ENCODE measurements at places on chromosomes 4 and X.

GRCh38 chrX:97790850-97791249 lies 907.1 kb downstream of the RPA4 start:
- no peak for DNase-seq

DNA sequence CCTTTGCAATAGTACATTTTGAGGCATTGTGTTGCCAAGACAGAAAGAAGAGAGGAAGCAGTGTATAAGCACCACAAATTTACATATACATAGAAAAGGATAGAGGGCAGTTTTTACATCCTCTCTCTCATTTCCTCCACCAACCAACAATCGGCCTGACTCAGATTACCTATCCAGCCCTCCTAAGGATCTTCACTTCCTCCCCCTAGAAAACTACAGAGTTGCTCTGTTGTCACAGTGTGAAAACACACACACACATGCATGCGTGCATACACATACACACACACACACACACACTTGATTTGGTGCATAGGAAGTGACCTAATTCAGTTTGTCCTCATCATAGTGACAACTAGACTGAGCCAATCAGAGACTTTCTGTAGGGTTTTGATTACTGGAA lies 98.8 kb upstream of the SPRY1 start:
- no peak for DNase-seq

- DNase-seq, result no peak
Measured at GRCh38 chr4:184064877-184065276, 152.8 kb downstream of the ENPP6 start.

DNA sequence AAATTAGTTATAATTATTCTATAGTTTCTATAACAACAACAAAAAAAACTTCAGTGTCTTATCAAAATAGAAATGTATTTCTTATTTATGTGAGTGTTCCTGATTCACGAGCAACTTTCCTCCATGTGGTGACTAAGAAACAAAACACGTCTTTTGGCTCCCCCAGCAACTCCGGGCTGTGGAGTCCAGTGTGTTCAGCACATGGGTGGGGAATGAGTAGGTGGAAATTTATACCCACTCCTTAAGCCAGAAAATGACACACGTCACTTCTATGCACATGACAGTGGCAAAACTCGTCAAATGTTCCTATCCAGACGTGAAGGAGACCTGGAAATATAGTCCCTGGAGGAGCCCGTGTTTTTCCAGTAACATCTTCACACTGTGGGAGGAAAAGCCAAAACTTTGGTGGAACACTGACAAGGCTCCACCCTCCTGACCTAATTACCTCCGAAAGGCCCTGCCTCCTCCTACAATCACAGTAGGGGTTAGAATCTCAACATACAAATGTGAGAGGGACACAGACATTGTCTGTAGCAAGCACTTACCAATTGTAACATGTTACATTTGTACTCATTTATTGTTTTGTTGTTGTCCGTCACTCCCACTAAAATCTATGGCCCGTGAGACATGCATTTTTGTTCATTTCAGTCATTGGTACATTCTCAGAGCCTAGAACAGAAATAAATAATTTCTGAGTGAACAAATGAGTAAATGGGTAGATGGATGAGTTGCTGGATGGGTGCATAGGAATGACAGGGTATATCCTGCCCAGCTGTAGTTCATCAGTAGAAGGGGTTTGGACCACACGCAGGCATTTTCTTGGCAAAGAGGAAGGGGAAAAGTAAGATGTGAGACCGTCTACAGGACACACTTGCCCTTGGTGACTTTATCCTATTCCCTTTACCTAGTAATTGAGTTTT lies 605.8 kb upstream of the TENM3 start:
- no peak for DNase-seq

- DNase-seq, result no peak
Measured at GRCh38 chr4:140644470-140645185, 75.9 kb upstream of the UCP1 start.

GRCh38 chr4:124530464-124531077 lies 182.0 kb downstream of the ANKRD50 start:
- DNase-seq, result no peak

DNA sequence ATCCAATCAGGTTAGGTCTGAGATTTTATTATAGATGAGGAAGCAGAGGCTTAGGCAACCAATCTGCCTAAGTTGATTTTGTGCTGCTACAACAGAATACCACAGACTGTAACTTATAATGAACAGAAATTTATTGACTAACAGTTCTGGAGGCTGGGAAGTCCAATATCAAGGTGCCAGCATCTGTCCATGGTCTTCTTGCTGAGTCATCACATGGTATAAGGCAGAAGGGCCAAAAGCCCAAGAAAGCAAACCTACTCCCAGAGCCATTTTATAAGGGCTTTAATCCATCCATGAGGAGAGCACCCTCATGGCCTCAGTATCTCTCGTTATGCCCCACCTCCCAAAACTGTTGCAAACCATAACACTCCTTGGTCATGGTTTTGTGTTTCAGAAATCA lies 55.8 kb downstream of the GPAT3 start:
- no peak for DNase-seq

DNA sequence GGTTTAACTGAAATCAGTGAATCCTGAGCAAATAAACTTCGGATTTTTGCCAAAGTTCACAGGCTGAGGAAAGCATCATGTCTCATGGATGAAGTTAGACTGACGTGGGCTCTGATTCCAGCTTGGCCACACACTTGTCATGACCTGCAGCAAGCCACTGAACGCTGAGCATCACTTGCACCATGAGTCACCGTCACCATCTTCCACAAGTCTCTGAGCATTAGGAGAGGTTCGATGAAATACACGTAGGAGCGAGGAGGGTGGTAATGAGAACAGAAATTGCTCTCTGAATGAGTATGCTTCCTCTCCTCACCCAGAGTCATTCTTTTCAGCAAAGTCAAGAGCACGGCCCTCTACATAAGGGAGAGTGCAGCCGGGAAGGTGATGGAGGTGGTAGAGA lies 3.8 kb upstream of the TRIML2 start:
- DNase-seq, result no peak

DNA sequence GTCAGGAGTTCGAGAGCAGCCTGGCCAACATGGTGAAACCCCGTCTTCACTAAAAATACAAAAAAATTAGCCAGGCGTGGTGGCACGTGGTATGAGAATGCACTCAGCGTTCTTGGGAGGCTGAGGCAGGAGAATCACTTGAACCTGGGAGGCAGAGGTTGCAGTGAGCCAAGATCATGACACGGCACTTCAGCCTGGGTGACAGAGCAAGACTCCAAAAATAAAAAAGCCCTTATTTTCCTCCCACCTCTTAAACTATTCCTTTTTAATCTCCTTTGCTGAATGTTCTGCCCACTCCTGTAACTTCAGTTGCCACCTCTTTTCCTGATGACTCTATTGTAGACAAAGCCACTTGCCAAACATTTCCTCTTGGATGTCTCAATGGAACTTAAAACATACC lies 72.6 kb downstream of the TAF1 start:
- DNase-seq, result no peak

- peak; percentile 48 for DNase-seq
Measured at GRCh38 chr4:1726146-1726934, 5.0 kb downstream of the TACC3 start.

DNA sequence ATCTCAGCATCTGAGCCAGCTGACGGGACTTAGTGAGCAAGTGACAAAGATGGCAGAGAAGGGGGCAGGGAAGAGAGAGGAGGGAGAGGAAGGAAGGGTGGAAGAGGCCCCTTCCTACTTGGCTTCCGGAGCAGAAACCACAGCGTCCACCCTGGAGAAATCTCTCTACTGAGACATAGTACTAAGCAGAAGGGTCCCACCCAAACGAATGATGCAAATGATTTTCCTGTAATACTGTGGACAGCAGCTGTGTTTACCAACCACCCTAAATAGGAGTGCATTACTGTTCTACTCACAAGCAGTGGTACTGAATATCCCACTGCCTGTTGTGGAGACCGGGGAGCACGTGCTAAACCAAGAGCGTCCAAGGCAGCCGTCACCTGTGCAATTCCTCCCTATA lies 29.4 kb downstream of the DTHD1 start:
- no peak for DNase-seq

DNA sequence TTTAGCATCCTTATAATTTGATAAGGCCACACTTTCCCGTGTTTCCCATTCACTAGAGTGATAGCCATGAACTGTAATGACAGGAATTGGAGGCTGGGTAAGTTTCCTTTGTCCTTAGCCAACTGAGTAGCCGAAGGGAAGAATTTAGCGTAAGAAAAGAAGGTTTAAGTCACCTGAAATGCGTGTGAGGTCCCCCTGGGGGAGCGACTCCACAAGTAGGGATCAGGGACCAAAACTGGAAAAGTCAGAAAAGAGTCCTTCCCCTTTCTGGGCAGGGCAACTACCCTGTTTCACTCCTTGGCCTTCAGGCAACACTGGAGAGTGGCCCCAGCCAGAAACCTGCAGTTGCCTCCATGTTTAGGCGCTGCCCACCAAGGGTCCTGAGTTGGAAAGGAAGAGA lies 81.6 kb upstream of the MED14 start:
- no peak for DNase-seq

- DNase-seq, result no peak
Measured at GRCh38 chr4:129264008-129264657, 168.2 kb downstream of the C4orf33 start.

GRCh38 chr4:138475116-138475515 lies 233.0 kb upstream of the SLC7A11 start:
- no peak for DNase-seq

- no peak for DNase-seq
Measured at GRCh38 chrX:153372949-153373348, 28.2 kb downstream of the PNMA6E start.

DNA sequence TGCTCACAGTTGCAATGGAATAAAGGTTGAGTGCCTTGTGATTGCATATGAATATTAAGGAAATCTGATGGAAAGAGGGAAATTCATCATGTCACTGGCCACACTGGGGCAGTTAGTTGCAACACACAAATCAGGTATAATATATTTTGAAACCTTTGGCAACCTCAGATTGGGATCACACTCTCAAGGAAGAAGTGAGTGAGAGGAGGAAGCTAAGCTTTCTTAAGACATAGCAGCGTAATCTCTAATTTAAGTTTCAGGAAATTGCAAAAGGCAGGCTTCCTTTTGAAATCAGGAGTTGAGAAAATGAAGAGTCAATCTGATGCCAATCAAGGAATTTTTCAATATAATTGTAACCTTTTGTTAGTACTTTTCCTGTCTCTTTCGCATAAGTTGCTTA lies 12.3 kb upstream of the CLTRN start:
- DNase-seq, result no peak

- no peak for DNase-seq
Measured at GRCh38 chrX:153768311-153769157, 4.5 kb downstream of the PLXNB3 start.

DNA sequence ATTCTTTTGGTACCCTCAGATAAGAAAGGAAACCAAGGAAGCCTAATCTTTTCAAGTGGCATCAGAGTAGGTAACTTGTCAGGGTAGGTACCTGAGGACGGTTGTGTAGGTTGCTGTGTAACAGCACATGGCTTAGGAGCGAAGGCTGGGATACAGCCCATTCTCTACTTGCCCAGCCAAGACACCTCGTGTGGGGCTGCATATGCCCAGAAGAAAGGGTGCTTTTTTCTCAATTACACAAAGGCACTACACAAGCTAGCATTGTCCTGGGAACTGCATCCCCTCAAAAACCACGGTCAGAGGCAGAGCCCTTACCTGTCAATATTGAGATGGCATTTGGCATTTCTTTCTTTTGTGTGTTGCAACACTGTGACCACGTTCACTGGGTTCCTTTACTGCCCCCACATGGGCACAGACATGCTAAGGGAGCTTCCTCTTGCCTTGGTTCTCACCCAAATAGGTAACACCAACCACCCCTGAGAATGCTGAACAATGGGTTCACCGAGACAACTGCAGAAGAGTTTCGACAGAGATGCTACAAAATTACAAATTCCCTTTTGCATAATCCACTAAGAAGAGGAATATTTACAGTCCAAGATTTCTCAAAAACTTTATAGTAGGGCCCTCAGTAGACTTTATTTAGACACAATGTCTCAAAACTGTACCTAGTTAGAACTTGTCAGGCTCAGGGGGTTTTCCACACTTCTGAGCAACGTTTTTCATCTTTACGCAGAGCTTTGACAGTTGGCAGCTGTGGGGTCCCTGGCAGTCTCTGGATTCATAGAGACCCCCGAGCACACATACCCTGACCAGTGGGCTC lies 35.8 kb upstream of the TNIP3 start:
- no peak for DNase-seq

- DNase-seq, result no peak
Measured at GRCh38 chrX:17488036-17488435, 113.0 kb downstream of the NHS start.

- DNase-seq, result no peak
Measured at GRCh38 chr4:147157860-147158701, 212.4 kb upstream of the TTC29 start.

- DNase-seq, result no peak
Measured at GRCh38 chr4:27187786-27188185, 327.1 kb downstream of the STIM2 start.

- no peak for DNase-seq
Measured at GRCh38 chr4:59570860-59571476, 1629.2 kb upstream of the ADGRL3 start.

DNA sequence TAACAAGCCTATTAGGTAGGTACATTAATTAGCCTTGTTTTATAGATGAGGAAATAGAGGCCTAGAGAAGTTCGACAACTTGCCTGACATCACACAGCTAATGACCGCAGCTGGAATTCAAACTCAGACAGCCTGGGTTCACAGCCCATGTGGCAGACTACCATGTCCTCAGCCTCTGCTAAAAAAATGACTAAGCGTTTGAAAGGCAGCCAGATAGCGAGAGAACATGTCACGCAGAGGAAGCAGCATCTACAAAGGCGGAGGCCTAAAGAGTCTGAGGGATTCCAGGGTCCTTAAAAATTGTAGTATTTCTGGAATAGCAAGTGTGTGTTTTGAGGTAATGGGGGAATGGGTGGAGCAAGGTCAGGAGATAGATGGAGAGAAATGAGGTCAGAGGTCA lies 33.2 kb upstream of the BMP15 start:
- no peak for DNase-seq

DNA sequence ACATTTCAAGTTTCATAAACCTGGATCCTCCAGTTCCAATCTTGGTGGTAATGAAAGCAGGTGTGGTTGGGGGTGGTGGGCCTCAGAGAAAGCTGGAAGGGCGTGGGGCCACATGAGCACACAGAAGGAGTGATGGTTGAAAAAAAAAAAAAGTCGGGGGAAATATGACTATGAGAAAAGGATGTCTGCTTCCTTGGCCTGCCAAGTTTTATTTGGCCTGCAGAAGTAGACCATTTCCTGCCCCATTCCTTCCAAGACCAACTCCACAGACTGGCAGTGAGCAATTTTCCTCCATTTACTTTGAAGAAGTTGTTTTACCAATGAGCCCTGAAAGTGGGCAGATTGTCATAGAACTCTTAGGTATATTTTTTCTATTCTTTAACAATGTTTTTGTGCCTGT lies 43.3 kb downstream of the LNX1 start:
- DNase-seq, result no peak

DNA sequence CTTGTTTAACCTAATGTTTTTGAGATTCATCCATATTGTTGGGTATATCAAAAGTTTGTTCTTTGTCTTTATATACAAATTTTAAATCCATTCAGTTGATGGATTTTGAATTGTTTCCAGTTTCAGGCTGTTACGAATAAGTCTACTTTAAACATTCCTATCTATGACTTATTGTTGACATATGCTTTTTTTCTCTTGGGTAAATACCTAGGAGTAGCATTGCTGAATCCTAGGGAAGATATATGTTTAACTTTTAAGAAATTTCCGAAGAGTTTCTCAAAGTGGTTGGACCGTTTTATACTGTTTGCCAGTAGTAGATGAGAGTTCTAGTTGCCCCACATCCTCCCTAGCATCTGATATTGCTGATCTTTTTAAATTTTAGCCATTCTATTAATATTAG lies 60.9 kb upstream of the IL13RA1 start:
- DNase-seq, result no peak

Data from SHP77 (cell line).